ENCODE measurements at places on chromosomes 3 and 15.

GRCh38 chr3:69888040-69888942 is 111.2 kb upstream of the SAMMSON start:
- DNase-seq = no peak

DNA sequence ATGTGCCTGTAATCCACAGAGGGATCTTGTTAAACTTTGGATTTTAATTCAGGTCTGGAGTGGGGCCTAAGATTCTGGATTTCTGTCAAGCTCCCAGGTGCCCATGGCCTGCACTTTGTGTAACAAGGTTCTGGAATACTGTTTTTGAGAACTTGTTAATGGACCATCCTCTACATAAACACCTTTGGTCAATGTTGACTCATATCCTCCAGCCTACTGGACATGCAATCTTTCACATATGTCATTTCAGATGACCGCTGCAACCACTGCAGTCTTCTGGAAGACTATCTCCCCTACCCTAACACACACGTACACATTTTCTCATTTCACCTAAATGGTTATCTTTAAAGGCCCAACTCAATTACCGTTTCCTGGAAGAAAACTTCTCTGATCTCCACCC is 302.1 kb upstream of the TPRG1 start:
- no peak for DNase-seq

DNA sequence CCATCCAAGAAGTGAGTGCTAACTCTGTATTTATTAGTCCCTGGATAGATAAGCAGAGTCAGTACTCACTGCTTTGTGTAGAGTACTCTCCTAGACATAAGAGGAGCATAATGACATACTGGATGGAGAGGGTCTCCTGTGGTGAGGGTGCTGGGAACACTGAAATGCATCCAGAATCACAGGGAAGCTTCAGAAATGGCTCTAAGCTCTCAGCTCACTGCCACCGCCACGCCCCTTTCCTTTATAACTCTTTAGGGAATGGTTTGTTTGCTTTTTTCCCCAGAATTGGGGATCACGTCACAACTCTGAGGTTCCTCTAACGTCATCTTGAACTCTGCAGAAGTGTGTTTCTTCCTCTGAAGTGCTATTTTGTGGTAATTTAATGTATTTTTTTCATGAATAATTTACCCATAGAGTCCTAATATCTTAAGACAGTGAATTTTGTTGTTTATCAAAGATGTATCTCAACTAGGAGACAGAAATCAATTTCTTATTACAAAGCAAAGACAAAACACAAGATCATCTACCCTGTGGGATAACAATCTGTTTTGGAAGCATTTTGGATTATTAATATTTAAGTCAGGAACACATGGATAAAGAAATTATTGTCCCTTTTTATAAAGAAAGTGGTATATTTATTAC is 154.6 kb downstream of the PTPRG start:
- DNase-seq = no peak

GRCh38 chr3:12681089-12681942 is 17.4 kb upstream of the RAF1 start:
- DNase-seq = no peak

DNA sequence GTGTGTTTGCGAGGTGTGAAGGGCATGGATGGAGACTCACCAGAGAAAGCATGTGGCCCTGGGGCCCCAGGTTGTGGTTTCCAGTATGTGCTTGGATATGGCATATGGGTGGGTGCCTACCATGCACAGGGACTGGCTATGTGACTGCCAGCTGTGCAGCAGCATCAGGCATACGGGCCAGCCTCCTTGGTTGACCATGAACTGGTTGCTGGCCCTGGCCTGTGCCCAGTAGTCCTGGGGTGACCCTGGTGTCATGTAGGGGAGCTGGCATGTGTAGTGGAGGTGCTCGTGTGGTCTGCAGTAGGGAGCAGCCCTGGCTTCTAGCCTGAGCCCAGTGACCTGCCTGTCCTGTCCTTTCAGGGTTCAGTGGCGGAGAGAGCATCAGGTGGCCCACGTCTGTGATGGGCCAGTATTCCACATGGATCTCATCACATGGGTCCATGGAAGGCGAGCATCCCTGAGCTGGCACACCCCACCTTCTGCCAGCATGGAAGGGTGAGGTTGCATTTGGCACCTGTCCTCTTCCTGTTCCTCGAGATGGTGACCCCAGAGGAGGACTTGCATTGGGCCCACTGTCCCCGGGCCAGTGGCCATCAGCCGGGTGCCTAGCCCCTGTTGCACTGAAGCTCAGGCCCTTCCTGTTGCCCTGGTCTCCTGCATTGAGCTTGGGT is 228.9 kb downstream of the SNRPN start:
- DNase-seq = no peak
